CD8-positive, alpha-beta memory T cell (primary cell): ENCODE measurements at places on chromosomes 3 and 15.

DNA sequence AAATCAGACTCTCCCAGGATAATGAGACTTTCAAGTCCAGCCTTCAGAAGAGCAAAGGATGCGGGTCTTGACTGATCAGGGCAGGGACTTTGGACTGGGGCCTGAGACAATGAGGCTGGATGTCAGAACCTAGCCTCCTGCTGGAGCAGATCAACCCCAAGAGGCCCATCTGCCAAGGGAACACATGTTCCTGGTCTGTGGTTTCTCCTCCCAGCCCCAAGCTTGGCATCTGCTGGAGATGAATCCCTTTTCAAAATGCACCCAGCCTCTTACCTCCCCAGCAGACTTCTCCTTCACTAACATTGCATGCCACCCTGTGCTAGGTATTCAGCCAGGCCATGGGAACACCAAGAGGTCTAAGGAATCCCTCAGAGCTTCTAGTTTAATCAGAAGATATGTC, 43.7 kb upstream of the MFGE8 start:
- DNase-seq = no peak

DNA sequence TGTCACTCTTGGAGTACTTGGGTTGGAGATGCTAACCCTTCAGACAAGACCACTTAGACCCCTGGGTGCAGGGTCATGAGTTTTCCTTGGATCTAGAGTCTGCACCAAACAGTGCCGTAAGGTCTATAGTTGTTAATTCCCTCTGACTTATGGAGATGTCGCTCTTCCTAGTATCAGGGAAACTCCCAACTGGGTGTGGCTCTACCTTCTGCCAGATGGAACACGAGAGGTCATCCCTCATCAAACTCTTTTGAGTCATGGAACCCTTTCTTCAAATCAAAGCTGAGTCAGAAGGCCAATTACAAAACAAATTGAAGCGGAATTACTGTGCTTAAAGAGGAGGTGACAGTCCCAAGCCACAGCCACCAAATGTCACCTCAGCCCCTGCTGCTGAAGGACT, 514.9 kb upstream of the PROK2 start:
- DNase-seq = no peak

DNA sequence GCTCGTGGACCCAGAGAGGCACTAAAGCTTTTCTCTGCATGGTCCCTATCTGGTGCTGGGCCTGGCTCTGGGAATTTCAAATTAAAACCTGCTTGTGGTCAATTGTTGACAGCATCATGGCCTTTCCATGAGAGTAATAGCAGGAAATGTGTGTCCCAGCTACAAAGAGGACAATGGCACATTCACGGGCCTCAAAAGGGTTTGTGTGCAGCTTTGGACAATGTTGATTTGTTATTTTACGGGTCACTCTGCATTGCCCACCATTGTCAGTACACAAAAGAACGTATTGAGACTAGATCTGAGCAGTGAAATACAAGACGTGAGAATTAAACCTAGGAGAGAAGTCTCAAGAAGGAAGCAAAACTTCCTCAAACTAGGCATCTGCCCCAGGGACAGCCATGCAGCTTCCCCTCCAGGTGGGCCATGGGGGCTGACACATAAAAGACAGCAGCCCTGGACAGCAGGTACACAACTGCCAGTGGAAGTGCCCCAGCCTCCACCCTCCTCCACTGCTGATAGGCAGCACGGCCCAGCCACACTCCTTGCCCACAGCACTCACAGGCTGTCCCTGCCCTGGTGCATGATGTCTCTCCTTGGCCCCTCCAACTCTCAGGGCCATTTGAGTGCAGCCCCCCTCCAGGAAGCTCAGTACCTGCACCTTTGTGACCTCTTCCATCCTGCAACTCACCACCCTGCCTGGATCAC, 15.9 kb upstream of the LTF start:
- no peak for DNase-seq

GRCh38 chr3:73621388-73621787, 3.4 kb downstream of the PDZRN3 start:
- DNase-seq = no peak

GRCh38 chr15:72801590-72802325, 18.2 kb upstream of the ADPGK start:
- no peak for DNase-seq

- DNase-seq = no peak
Measured at GRCh38 chr3:195757438-195757770, 36.6 kb downstream of the MUC20 start.

DNA sequence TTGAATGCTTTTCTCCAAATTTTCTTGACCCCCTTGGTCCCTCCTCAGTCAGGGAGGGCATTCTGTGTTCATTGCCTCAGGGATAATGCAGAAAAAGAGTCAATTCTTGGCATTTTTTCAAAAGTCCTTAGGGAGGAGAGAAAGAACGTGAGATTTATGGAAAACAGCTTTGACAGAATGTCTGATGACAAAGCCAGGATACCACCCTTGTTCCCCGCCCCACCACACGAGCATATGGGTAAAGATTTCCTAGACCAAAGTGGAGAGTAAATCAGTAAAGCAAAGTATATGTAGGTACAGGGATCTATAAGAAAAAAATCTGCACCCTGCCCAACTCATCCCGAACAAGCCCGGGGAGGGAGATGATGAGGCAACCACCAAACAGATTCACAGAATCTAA, 11.2 kb downstream of the SRGAP3 start:
- DNase-seq = no peak

DNA sequence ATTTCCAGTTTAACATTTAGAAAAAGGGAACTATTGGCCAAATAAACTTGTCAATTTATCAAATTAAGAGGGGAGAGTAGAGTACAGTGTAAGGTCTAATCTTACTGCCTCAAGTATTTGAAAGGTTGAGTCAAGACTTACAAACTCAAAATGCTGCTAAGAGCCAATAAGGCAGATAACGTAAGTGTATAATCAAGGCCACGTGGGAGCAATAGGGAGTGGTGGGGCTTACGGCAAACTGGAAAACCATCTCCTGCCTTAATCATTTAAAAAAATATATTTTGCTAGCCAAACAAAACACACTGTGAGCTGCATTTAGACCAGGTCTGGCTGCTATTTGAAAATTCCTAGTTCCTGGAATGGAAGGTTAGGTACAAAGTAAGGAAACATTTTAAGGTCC, 107.3 kb upstream of the FRMD4B start:
- no peak for DNase-seq

GRCh38 chr3:149179220-149179619, 42.4 kb downstream of the CP start:
- DNase-seq = no peak

GRCh38 chr3:55984626-55985025, 483.6 kb downstream of the ERC2 start:
- DNase-seq = no peak

DNA sequence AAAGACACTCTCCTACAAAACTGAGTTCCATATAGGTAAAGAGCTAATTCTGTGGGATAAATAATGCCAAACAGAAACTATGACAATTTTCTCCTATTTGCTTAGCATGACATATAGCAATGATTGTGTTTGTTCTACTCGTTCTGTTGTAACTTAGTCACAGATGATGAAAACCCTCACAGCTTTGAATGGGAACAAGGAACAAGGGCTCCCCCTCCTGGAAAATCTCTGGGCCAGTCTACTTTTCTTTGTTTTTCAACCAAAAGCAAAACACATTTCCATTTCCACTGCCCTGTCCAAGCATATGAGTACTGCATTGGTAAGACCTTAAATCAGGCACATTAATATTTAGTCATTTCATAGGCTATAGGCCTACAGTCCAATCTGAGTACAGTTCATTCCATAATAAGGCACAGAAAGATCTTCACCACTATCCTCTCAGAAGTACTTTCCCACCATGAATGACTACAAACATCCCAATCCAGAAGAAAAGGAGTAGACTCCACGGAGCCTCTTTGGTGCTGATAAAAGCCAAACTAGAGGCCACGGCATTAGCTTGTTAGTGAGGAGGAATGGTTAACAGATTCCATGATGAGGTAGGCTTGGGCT, 67.1 kb downstream of the ATP8B4 start:
- DNase-seq = no peak

- no peak for DNase-seq
Measured at GRCh38 chr3:156516284-156516683, 38.6 kb downstream of the SSR3 start.

- no peak for DNase-seq
Measured at GRCh38 chr3:114078126-114078525, 21.6 kb downstream of the QTRT2 start.

- no peak for DNase-seq
Measured at GRCh38 chr3:58261954-58262666, 24.5 kb downstream of the ABHD6 start.

DNA sequence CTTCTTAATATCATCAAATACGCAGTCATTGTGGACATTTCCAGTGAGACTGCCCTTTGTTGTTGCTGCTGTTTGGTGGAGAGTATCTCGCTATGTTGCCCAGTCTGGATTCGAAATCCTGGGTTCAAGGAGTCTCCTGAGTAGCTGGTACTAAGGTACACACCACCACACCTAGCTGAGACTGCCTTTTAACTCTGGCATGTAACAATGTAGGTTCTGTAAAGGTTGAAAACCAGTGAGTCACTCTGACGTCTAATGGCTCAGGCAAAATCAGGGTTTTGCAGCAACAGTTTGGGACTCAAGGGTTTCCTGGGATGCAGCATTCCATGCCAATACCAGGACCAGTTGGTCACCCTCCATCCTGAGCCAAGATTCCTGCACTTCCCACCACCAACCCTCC, 52.2 kb downstream of the AQP9 start:
- no peak for DNase-seq

DNA sequence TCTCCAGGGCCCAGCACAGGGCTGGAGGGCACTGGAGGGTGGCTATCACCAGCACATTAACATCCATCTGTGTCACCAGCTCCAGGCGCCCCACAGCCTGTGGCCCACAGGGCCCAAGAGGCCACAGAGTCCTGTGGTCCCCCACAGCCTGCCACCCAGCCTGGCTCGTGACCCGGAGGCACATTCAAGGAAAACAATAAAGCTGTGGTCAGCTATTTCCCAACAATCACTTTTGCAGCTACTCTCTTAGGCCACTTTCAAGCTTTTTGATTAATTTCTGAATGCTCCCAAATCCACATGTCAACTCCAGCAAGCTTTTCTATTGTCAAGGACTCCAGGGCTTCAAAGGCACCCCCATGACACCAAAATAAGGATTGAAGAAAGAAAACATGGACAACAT, 16.7 kb downstream of the IDH2 start:
- DNase-seq = no peak

DNA sequence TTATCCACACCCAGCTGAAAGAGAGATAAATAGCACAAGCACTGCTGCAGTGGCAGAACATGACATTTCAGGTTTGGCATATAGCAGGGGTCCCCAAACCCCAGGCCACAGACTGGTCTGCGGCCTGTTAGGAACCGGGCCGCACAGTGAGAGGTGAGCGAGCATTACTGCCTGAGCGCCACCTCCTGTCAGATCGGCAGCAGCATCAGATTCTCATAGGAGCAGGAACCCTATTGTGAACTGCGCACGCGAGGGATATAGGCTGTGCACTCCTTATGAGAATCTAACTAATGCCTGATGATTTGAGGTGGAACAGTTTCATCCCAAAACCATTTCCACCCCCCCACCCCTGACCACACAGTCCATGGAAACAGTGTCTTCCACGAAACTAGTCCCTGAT, 54.6 kb downstream of the CCR4 start:
- DNase-seq = no peak

GRCh38 chr3:77039606-77040171, at the start of gene ROBO2:
TSS of gene ROBO2 (plus strand) at chr3:77040099. CDS start at chr3:77040786, 687 bp downstream.
- no peak for DNase-seq

- DNase-seq = no peak
Measured at GRCh38 chr3:172061724-172062184, 22.4 kb downstream of the FNDC3B start.

DNA sequence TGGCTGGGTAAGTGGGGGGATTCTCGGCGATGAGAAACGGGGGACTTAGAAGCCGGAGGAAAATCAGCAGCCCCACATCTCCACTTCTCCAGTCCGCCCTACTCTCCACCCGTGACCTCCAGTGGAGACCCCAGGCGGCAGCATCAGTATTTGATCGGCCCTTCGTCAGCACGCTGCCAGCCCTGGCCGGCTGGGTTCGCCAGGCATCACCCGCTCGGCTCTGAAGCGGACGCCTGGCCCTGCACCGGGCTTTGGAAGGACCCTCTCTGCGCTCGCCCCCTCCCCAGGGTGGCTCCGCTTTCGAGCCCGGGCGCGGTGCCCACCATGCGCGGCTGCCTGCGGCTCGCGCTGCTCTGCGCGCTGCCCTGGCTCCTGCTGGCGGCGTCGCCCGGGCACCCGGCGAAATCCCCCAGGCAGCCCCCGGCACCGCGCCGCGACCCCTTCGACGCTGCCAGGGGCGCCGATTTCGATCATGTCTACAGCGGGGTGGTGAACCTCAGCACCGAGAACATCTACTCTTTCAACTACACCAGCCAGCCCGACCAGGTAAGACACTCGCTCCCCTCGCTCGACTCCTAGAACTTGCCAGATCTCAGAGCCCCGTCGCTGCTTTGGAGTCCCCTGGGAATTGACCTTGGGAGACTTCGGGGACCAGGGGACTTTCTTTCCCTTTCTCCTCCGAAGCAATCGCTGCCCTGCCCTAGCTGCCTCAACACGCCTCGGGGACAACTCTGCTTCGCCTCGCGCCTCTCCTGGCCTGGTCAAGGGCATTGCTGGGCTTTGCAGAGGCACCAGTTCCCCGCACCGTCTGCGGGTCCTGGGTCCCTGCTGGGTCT, 561 bp downstream of the SIDT1 start:
- DNase-seq = peak; percentile 21

GRCh38 chr15:36911322-36911944, 188.9 kb downstream of the MEIS2 start:
- DNase-seq = no peak

DNA sequence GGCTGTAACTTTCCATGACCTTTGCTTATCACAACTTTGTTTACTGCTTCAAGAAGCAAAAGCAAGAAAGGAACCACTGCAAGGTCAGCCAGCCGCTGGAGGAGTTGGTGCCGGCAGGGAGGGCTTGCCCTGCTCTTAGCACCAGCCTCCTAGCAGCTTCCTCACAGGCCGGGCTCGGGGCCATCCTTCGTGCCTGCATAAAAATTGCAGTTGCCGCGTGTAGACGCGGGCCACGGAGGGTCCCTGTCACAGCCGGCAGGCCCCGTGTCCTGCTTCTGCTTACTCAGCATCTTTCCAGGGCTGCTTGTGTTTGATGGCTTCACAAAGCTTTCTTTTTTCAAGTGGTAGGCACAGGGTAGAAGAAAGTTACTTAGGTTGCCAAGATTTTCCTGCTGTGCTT, 84.4 kb downstream of the PGPEP1L start:
- DNase-seq = no peak
